Caudate nucleus (tissue), 63 donors: ENCODE measurements at places on chromosomes 2 and 18.

GRCh38 chr2:126700677-126701076 is 44.7 kb downstream of the GYPC start:
- no peak for DNase-seq

DNA sequence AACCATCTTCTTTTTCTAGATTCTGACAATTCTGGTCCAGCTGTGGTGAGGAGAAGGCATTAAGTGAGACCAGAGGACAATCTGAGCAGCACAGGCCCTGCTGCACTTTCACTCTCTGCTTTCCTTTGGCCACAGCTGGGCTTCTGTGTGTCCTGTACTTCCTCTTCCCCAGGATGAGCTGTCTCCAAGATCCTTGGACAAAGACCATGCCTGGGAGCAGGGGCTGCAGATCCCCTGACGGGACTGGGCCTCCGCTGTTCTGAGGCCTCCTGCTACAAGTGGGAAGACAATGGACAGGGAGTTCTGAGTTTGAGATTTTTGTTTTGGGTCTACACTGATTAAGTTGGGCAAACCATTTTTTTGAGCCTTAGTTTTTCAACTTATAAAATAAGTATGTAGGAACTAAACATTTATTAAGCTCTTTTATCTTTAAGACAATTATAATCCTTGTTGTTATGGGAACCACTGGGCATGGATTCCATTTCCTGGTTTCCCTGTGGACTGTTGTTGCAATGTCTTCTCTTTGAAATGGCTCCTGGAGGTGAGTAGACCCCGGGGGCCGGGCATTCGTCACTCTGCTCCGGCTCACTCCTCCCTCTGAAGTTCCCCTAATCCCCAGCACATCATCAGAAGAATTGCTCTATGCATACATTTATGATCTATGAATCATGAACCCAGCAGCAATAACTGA is 266.6 kb downstream of the ACTR3 start:
- DNase-seq: no peak

DNA sequence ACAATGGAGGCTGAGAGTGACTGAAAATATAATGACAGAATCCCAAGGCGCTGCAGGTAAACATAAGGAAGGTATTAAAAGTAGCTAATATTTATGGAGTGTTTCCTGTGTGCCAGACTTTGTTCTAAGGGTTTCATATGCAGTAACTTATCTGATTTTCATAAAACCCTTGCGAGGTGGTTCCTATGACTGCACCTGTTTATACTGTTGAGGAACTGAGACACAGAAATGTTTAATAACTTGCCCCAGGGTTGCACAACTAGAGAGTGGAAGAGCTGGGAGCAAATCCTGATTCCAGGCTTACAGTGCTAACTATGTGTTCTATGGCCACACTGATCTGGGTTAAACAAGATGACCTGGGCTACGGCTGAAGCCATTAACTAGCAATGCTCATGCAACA is 2.4 kb downstream of the SP110 start:
- no peak for DNase-seq

- DNase-seq: no peak
Observed at GRCh38 chr2:9405636-9406035, 17.7 kb downstream of the ITGB1BP1 start.

DNA sequence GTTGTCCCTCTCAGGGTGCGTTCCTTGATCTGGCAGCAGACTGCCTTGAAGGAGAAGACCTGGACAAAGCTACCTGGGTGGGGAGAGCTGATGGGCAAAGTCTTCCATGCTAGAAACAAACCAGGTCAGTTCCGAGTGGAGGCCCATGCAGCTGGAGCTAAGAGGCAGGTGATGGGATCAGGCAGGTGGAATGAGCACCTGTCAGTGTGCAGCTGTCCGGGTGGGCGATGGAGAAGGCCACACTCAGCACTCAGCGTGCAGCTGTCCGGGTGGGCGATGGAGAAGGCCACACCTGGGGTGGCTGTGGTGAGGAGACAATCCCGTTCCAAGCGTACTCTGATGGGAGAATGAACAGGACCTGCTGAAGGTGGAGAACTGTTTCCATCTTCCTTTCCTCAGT is 237.3 kb upstream of the MYT1L start:
- no peak for DNase-seq

GRCh38 chr2:53473236-53473635 is 294.4 kb upstream of the CHAC2 start:
- no peak for DNase-seq

GRCh38 chr2:166957686-166958085 is 69.4 kb downstream of the XIRP2 start:
- no peak for DNase-seq

- no peak for DNase-seq
Observed at GRCh38 chr2:191894681-191895147, 47.8 kb upstream of the CAVIN2 start.

DNA sequence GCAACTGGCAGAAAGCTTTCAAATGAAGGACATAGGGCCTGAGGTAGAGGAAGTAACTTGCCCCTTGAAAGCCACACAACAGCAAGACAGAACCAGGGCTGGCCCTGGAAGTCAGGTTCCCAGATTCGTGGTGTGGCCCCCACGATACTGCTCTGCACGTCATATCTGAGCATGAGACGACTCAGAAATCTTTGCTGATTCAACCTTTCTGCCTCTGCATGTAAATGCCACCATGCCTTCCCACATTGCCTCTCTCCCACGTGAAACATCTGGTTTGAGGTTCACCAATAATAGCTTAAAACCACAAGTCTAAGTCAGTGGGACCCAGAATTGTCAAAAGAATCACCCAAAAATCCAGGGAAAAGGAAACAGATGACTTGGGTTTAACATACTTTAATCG is 214.0 kb upstream of the TRIB2 start:
- DNase-seq: no peak

DNA sequence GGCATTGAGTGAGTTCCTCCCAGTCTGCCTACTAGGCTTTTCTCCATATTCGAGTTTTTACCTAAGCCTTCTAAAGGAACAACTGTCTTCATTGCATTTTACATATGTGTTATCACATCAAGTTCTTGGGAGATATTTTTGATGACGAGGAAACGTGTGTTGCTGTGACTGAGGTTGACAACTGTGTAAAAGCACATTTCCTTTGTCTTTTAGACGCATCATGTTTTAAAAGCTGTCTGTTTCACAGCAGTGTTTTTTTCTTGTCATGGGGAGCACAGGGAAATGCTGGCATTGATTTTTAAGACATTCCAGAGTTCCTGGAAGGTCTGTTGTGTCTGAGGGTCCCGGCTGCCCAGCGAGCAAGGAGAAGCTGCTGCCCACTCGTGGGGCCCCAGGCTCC is 381.8 kb downstream of the DCDC2C start:
- DNase-seq: no peak

DNA sequence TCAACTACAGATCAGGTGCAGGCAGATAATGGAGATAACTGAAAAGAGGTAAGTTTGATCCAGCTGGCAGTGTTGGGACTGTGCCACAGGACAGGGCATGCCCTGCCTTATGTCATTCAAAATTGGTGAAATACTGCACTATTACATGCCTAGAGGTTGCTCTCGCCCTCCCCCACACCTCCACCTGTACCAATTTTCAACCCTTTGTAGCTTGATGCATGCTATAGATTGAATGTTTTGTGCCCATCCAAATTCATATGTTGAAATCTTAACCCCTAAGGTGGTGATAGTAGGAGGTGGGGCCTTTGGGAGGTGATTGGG is 72.1 kb upstream of the LYPD6B start:
- DNase-seq: no peak

- DNase-seq: no peak
Observed at GRCh38 chr2:80700961-80701360, 396.4 kb upstream of the LRRTM1 start.

DNA sequence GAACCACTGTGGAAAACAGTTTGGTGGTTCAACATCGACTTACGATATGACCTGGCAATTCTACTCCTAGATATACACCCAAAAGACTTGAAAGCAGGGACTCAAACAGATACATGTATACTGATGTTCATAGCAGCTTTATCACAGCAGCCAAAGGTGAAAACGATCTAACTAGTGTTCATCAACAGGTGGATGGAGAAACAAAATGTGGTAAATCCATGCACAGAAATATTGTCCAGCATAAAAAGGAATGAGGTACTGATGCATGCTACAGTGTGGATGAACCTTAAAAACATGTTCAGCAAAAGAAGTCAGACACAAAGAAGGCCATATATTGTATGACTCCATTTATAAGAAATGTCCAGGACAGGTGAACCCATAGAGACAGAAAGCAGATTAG is 36.3 kb downstream of the MRO start:
- DNase-seq: no peak

- no peak for DNase-seq
Observed at GRCh38 chr2:34003795-34004194, 404.7 kb upstream of the FAM98A start.

DNA sequence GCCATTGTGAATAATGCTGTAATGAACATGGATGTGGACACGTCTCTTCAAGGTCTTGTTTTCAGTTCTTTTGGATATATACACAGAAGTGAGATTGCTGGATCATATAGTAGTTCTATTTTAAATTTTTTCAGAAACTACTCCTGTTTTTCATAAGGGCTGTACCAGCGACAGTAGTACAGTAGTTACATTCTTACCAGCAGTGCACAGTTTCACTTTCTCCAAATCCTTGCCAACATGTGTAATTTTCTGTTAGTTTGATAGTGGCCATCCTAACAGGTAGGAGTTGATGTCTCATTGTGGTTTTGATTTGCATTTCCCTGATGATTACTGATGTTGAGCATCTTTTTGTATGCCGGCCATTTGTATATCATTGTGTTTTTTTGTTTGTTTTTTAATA is 81.7 kb downstream of the EPC2 start:
- no peak for DNase-seq

- no peak for DNase-seq
Observed at GRCh38 chr2:11685906-11686470, 16.0 kb upstream of the NTSR2 start.

DNA sequence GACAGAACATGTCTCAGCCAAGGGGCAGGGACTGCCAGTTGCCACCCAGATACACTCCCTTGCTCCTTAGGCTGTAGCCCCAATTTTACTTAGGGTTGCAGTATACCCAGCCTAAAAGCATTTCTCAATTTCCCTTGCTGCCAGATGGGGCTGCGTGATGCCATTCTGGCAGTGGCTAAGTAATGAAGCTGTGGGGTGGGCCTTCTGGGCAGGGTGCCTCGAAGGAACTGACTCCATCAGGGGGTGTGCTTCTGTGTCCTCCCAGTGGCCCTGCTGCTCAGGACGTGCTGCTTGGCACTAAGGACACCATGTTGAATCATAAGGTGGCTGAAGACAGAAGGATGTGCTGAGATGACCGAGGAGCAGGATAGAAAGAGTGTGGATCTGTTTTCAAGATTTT is 74.2 kb downstream of the VWA3B start:
- no peak for DNase-seq

GRCh38 chr2:37457401-37457901 is 113.0 kb downstream of the QPCT start:
- DNase-seq: no peak

DNA sequence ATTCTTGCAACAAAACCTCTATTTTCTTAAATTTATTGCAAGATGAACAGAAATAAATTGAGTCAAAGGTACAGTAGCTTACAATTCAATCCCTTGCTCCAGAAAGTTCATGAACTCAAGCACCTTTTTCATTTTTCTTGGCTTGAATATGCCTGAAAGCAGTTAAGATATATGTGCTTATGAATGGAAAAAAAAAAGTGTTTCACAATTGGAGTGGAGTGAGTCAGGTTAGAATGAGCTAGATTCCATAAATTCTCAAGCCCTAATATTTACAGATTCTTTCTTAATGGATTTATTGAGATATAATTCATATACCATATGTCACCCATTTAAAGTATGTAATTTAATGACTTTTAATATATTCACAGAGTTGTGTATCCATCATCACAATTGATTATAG is 39.6 kb upstream of the NEMP2 start:
- no peak for DNase-seq

GRCh38 chr2:33425161-33425560 is 51.3 kb upstream of the RASGRP3 start:
- DNase-seq: no peak

- no peak for DNase-seq
Observed at GRCh38 chr2:163601377-163601776, 134.4 kb downstream of the FIGN start.

DNA sequence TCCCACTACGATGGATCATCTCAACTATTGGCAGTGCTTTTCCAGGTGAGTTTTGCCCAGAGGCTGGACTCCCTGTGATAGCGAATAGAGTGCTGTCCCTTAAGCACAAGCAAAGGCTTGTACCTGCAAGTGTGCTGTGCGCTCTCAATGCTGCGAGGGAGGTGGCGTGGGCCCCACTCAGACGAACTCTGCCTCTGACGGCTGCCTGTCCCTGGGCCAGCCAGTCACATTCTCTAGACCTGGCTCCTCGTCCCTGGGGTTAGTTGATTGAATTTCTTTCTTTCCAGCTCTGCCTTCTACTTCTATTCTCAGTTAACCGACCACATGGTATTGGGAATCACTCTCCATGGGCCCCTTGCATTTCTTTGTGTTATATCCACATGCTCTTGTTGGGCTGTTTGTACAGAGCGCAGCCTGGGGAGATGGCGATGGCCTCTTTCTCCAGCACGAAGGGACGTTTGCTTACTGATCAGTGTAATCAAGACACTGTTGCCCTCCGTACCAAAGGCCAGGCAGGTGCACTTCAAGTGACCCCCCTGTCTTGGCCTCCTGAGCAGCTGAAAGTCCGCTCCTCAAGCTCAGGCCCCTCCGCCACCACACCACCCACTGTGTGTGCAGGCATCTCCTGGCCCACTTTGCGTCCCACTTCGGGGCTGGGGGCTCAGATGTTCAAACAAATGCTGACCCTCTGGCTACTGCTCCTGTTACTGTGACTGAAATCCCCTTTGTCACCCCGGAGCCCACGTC is 151.3 kb downstream of the ZNF236 start:
- DNase-seq: no peak

GRCh38 chr18:21406116-21406515 is 164.1 kb downstream of the GREB1L start:
- no peak for DNase-seq

DNA sequence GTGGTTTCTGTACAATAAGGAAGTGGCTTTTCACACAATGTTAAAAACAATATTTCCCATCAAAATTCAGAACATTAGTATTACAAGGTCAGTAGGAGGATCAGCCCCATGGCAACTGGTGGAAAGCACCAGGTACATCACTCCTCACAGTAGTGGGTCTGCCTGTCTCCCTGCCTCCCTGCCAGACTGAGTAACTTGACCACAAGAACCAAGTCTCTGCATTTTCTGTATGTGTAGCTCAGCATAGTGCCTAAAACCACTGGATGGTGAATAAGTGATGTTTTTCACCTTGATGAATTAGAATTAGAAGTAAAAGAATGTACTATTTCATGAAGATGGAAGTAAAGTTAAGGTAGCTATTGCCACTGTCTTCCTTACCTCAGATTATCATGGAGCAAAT is 4.1 kb upstream of the WDR7 start:
- DNase-seq: no peak

DNA sequence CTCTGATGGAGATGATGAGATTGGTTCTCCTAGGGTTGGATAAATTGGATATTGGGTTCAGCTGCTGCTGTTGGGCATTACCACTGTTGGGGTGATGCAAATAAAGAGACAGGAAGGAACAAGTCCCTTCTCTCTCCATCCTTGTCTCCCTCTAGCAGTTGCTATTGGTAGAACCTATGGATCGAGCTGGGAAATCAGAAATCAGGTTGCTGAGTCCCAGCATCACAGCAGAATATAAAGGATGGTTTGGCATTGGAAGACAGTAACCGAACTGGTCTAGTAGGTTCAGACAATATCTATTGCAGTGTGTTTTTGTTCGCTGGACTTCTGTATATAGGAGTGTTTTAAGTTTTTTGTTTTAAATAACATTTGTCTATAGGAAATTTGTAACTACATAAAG is 8.1 kb downstream of the WDR43 start:
- no peak for DNase-seq
